ENCODE measurements at places on chromosomes 7 and 10.

GRCh38 chr10:98910546-98910945, 325.1 kb downstream of the HPSE2 start:
- DNase-seq = no peak

- DNase-seq = no peak
Observed at GRCh38 chr10:44539178-44539577, 154.3 kb upstream of the CXCL12 start.

GRCh38 chr7:157360483-157361025, 23.8 kb downstream of the DNAJB6 start:
- no peak for DNase-seq

DNA sequence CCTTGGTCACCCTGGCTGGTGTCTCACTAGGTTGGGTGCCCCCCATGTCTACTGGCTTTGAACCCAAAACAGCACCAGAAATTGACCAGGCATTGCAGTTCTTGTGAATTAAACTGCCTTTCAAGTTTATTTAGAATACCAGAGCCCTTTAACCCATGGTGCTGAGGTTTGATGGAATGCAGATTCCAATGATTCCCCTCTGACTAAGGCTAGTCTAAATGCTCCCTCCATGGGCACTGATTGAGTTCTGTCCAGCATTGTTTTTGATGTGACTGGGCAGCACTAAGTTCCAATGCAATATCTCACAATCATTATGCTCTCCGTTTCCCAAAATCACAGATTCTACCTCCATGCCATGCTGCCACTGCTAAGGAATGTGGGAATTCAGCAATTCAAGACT, 1047.4 kb upstream of the LRRN3 start:
- no peak for DNase-seq

DNA sequence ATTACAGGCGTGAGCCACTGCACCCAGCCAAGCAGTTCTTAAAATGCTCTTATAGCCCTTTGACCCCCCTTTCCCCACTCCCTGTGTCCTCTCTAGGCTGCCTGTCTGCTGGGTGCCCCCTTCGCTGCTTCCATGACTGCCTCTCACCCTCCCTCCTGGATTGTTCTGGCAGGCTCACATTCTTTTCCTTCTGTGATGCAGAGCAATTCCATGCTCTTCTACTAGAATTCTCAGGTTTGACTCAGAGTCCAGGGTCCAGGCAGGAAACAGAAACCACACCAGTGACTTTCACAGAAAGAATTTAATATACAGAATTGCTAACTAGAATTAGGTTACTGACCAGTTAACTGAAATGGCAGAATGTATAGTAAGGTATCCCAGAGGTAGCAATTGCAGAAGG, 244.8 kb downstream of the BAMBI start:
- no peak for DNase-seq

DNA sequence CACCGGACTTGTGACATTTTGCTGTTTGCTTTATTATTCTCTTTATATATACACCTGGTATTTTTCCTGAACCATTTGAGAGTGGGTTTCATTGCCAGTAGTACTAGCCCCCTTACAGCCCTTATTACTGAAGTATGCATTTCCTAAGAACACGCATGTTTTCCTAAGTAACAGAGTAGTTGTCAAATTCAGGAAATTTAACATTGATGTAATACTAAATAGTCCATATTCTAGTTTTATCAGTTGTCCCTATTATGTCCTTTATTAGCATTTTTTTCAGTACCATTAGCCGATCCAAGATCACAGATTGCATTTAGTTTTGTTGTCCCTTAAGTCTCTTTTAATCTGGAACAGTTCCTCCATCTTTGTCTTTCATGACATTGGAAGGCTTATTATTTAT, 8.0 kb downstream of the KMT2E start:
- no peak for DNase-seq

DNA sequence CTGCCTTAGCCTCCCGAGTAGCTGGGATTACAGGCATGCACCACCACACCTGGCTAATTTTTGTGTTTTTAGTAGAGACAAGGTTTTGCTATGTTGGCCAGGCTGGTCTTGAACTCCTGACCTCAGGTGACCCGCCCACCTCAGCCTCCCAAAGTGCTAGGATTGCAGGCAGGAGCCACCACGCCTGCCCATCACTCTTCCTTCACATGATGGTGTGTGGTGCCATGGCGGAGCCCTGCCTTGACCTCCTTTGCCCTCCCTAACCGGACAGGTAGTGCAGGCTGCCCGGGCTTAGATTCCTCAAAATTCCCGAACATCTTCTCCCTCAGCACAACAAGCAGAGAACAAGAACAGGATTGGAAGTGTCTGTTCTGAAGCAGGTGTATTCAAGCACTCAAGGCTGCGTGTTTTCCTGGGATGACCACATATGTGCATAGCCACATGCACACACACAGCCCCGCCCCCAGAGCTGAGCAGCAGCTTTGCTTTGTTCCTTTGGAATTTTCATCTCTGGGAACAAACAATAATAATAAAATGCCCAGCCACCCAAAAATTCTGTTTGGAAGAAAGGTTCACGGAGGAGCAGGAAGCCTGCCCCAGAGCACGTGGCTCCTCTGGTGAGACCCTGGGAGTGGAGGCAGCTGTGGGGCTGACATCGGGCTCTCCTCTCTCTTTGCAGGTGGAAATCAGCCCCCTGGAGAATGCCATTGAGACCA, 131.3 kb upstream of the NPS start:
- DNase-seq = no peak

GRCh38 chr7:68739306-68739705, 859.0 kb upstream of the AUTS2 start:
- no peak for DNase-seq

DNA sequence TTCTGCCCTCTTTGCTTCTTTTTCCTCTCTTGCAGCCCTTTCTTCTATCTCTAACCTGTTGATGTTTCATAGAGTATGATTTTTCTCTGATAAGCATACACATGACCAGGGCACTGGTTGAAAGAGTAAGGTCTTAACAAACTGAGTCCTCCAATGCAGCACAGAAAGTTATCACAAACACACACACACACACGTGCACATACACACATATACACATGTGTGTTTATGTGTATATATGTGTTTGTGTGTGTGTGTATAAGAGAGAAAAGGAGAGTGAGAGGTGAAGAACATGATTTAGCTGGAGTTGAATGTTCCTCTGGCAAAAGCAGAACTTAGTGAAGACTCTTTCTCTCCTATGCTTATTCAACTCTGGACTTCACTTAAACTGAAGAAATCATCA, 130.0 kb downstream of the KLF6 start:
- no peak for DNase-seq

DNA sequence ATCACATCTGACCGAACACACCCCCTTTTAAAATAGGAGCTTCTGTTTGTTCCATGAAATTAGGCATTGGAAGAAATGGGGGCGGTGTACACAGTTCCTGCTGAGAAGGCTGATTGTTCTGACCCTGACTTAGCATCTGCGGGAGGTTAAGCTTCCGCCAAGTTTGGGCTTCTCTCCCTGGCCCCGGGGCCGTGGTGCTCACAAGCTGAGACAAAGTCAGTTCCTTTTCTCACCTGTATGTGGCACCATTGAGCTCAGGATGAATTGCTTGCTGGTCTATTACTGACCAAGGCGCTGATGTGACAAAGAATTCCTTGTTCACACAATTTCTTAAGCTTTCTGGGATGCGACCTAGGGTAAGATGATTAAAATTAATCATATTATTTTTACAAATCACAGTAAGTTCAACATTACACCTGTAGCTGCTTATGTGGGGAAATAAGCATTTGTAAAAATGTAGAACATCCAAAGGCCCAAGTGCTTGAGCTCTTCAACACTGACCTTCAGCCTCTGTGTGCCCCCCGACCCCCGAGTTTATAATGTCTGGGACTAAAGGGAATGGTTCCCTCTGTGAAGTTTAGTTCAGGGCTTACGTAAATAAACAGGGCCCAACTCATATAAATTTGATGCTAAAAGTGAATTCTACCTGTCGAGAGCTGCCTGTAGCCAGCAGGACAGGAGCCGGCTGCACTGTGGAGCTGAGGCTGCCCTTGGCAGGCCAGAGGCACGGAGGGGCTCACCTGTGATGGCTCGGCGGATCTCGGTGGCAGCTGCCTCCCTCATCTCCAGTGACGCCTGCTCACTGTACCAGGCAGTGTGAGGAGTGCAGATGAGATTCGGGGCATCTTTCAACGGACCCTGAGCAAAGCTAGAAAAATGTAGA, 50.8 kb downstream of the ZRANB1 start:
- peak; percentile 12 for DNase-seq

DNA sequence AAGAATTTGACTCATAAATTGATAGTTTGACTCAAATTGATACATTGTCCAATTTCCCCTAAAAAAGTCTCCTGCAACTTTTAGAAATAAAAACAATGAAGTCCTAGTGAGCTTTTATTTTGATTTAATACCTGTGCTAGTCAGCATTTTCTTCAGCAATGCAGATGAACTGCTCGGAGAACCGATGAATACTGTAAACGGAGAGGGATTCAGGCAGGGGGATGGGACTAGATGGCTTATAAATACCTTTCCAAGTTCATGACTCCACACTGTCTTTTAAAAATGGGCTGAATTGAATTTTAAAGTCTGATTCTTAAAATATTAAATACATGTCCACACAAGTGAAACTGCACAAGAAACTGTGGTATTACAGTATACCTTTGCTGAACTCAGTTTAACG, 12.7 kb downstream of the EEPD1 start:
- DNase-seq = no peak

GRCh38 chr7:22631730-22632129, 95.3 kb upstream of the IL6 start:
- no peak for DNase-seq

GRCh38 chr7:42494736-42495135, 257.7 kb upstream of the GLI3 start:
- no peak for DNase-seq

- DNase-seq = no peak
Observed at GRCh38 chr7:51067258-51067657, 249.4 kb downstream of the COBL start.

GRCh38 chr10:11208908-11209829, 191.5 kb downstream of the CELF2 start:
- DNase-seq = no peak

DNA sequence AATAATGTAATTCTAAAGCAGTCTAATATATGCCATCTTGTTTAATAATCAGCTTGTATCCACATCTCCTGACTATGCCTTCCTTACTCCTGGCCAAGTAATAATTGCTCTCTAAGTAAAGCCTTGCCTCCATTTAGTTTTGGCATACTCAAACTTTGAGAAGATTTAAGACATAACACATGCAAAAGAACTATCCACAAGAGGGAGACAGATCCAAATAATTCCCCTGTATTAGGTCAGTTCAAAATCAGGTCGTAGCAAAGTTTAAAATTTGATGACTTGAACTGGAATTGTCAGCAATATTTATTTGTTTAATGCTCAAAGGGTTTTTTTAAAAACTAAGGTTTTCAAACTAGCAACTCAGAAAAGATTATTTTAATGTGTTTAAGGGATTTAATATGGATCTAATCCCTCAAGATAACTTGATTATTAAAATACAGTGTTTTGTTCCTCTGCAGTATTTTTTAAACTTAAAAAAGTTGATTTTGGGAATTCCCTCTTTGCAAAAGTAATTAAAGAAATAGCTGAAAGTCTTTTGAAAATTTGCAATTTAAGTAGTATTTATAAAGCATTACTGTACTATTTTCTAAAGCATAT, 95.3 kb downstream of the HDAC9 start:
- no peak for DNase-seq

- DNase-seq = no peak
Observed at GRCh38 chr7:126637538-126637937, 615.2 kb downstream of the GRM8 start.

GRCh38 chr10:85610381-85611092, 756.1 kb downstream of the GRID1 start:
- no peak for DNase-seq

- no peak for DNase-seq
Observed at GRCh38 chr7:139896831-139897230, 67.8 kb downstream of the TBXAS1 start.

GRCh38 chr10:55330486-55330885, 529.5 kb upstream of the PCDH15 start:
- DNase-seq = no peak

- DNase-seq = no peak
Observed at GRCh38 chr10:103042129-103042528, 124.0 kb downstream of the CNNM2 start.

GRCh38 chr10:12726971-12727831, 274.3 kb downstream of the CCDC3 start:
- DNase-seq = no peak

GRCh38 chr7:158447506-158448171, 140.0 kb downstream of the PTPRN2 start:
- DNase-seq = no peak

GRCh38 chr7:158582089-158582456, 5.5 kb downstream of the PTPRN2 start:
- DNase-seq = no peak

DNA sequence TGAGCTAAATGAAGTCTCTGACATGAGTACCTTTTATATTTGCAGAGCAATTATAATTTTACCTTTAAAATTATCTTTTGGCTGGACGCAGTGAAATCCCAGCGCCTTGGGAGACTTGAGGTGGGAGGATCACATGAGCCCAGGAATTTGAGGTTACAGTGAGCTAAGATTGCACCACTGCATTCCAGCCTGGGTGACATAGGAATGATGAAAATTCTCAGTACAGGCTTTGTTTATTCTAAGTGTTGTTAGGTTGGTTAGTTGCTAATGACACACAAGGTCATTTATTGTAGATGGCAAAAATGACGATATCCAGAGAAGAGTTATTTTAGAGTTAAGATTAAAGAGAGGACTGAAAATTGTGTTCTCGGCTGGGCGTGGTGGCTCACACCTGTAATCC, 87.6 kb downstream of the XRCC2 start:
- no peak for DNase-seq

- DNase-seq = no peak
Observed at GRCh38 chr10:88922041-88922440, 30.5 kb downstream of the ACTA2 start.

DNA sequence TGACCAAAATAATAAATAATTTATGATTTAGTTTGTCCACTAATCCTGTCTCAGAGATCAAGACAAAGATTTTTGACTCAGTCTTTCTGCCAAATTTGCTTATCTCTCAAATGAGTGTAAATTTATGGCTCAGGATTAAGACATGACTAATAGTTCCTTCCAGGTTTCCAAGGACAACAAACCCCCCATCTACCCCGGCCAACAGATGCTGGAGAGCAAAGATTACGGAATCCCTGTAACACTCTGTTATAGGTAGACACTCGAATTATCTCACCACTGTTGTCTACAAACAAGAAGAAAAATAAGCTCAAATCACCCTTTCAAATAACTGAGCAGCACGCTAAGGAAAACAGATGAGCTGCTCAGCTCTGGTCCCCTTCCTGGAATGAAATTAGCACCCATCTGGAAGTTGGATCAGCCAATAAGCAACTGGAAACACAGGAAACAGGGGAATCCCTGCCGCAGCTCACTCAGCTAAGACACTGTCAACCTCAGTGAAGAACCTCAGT, 56.8 kb upstream of the SVIL start:
- DNase-seq = no peak

GRCh38 chr7:121872831-121873288, at the start of gene PTPRZ1:
Gene PTPRZ1, plus strand, starts transcription at chr7:121873161. Its CDS starts 339 bp downstream, at chr7:121873500.
- DNase-seq = no peak

- no peak for DNase-seq
Observed at GRCh38 chr10:112658900-112659638, 212.1 kb downstream of the VTI1A start.

GRCh38 chr7:45495618-45496017, 78.5 kb upstream of the ADCY1 start:
- no peak for DNase-seq

- no peak for DNase-seq
Observed at GRCh38 chr7:134996097-134996550, 9.8 kb downstream of the AGBL3 start.

- DNase-seq = no peak
Observed at GRCh38 chr10:42952349-42952748, 124.5 kb upstream of the RET start.
